ENCODE measurements at places on chromosomes 4 and X.

DNA sequence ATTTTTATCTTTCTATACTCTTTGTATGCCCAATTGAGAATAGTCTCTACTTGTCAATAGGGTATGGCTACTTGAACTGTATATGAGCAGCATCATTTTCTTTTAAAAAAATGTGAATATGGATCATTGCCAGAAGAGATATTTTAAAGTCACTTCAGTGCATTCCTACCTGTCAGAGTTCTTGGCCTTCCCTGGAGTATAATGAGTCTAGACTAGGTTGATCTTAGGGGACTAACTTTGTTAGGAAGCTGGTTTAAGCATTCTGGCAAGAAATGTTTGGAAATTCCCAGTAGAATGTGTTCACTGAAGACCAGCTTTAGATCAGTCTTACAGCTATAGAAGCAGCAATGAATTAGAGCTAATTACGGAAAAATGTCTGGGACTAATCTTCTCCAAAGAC is 178.2 kb downstream of the FAT4 start:
- DNase-seq: no peak

GRCh38 chr4:163595580-163595979 is 101.1 kb downstream of the TMA16 start:
- no peak for DNase-seq

DNA sequence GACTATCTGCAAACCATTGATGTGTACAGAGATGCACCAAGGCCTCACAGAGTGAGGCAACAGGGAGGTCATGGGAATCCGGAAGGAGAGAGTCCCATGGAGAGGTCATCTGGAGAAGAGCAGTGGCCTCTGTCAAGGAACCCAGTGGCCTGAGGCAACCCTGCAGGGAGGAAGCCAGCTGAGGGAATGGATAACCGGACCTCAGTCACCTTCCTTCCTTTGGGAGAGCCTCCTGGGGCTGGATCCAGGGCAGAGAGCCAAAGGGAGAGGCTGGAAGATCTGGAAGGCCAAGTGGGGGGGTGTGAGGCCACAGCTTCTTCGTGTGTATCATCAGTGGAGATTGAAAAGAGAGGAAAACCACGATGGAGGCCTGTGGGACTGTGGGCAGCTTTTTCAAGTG is 24.3 kb upstream of the CD38 start:
- no peak for DNase-seq

DNA sequence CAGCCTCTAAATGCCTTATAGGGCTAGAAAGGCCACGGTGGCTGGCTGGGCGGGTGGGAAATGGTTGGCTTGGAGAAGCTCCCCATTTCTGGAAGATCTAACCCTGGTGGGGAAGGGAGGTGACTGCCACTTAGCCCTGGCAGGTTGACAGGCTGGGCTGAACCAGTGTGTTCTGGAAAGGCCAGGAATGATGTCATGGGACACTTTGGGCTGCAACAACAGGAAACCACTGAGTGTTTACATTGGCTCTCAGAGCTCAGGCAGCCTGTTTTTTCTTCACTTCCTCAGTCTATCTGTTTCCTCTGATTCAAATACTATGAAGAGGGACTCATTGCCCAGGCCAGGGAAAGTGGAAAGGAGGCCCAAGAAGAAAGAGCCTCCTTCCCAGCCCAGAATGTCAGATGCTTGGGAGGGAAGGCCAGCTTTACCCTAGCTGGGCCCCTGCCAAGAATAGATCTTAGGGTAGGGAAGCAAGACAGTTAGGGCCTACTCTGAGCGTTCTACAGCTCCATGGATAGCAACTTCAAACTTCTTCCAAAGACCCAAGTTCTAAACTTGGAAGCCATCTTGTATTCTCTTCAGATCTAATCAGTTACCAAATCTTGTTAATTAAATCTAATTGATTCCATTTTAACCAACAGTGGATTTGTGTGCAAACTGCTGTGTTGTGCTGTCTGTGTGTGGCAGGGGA is 65.8 kb upstream of the MSN start:
- DNase-seq: peak; percentile 61

GRCh38 chrX:53116101-53116500 is 22.2 kb downstream of the KANTR start:
- no peak for DNase-seq

DNA sequence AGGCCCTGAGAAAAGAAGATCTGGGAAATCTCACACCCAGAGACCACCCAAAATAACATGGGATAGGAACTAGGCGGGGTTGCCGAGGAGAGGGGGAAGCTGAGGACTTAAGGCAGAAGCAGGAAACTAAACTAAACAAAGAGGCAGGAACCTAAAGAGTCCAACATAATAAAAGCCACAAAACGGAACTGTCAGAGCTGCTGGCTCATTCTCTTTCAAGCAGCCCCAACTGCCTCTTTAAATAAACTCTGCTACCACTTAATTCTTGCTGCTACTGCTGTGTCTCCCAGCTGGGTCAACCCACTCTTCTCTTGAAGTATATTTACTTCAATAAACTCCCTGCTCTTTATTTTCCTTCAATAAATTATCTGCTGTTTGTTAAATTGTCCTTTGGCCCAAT is 44.5 kb downstream of the MAGEB16 start:
- DNase-seq: peak; percentile 3

Measured in thymus (tissue), 14 donors.